ENCODE measurements at places on chromosomes 3 and 15.

DNA sequence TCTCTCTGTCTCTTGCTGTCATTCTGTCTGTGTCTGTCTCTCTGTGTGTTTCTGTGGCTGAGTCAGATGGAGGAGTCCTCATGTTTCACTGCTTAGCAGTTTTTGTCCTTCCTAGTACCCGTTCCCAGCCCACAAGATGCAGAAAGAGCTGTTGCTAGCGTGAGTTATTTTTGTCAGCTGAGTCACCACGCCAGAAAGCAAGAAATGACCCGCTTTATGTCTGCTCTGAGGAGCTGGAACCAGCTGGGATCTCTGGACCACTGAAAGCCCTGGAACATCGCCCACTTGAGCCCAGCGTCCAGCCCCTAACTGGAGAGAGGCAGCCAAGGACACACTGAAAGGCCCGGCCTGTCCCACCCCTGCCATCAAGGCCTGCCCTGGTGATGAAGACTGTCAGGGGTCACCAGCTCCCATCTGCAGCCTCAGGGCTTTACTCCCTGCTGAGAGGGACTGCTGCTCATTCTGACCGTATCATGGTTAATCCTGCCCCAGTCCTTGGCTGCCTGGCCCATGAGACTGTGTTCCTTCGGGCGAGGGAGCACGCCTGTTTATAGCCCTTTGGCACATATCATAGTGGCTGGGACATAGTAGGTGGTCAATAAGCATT is 101.7 kb upstream of the TPM1 start:
- DNase-seq: peak; percentile 50

GRCh38 chr15:94230431-94230882 is 904 bp upstream of the MCTP2 start:
- no peak for DNase-seq

- DNase-seq: no peak
Measured at GRCh38 chr15:85619992-85620689, 174.6 kb downstream of the KLHL25 start.

- DNase-seq: no peak
Measured at GRCh38 chr3:57746156-57747010, 9.7 kb upstream of the SLMAP start.

DNA sequence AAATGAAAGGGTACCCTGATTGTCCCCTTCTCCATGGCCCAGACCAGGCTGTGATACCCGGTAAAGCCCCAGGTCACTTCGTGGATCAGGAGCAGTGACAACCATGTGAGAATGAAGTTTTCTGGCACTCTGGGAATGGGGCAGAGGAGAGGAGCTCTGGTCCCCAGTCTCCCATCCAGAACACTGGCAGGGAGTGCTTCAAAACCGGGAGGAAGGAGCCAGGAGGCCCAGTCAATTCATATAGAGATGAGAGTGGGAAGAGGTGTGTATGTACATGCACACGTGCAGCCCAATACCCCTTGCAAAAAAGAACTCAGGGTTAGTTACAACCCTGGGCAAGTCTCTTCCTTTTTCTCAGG is 101.4 kb upstream of the TLE3 start:
- DNase-seq: no peak
